ENCODE measurements at places on chromosomes 13 and 19.

DNA sequence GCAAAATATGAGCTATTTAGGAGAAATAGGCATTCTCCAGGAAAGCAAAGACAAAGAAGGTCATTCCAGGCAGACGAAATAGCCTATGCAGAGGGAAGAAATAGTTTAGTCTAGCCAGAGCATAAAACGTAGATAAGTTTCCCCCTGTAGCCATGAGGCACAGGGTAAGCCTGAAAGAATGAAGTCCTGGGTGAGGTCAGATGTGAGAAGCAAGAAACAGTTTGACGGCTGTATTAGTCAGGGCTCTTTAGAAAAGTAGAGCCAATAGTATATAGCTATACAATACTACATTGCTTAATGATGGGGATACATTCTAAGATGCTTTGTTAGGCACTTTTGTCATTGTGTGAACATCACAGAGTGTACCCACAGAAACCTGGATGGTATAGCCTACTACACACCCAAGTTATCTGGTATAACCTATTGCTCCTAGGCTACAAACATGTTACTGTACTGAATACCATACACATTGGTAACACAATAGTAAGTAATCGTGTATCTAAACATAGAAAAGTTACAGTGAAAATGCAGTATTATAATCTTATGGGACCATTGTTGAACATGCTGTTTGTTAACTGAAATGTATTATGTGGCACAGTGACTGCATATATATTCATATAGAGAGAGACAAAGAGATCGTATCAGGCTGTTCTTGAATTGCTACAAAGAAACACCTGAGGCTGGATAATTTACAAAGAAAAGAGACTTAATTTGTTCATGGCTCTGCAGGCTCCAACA, 59.3 kb upstream of the WDFY2 start:
- no peak for DNase-seq

- peak; percentile 59 for DNase-seq
Observed at GRCh38 chr13:31538067-31539042, 201.0 kb upstream of the RXFP2 start.

GRCh38 chr13:76014406-76015318, 378.5 kb downstream of the LMO7 start:
- no peak for DNase-seq

- DNase-seq: no peak
Observed at GRCh38 chr13:20416223-20416745, 109.4 kb downstream of the CRYL1 start.

DNA sequence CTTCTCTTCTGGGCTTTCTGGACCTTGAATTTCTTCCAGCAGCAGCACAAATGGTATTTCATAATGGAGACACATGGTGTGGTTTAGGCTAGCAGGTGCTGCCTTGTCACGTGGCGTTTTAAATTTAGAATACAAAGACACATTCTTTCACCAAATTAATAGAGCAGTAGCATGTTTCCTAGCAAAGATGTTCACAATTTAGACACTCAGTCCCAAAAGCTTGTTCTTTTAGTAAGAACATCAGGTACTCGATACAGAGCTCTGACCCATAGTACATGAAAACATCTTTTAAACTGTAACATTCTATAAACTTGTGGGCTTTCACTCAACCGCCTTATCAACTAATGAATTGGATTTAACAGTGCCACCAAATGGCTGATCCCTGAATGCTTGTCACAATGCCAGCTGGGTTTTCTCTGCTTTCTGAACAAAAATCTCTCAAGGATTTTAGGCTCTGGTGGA, 290.1 kb downstream of the DCLK1 start:
- no peak for DNase-seq

- DNase-seq: peak; percentile 100
Observed at GRCh38 chr19:6373096-6373812, 660 bp downstream of the ALKBH7 start.

Measured in mesothelial cell of epicardium (in vitro differentiated cells).